ENCODE measurements at places on chromosomes 5 and 9. TPM values are rescaled to one million over a fixed set of nuclear protein-coding genes. Genes with fewer than 3 reads are reported as not detected.

- H3K27me3 ChIP-seq, result no peaks in the 10 kb centered on the region
- H3K36me3 ChIP-seq, result no peaks in the 10 kb centered on the region
- H3K4me1 ChIP-seq, result no peaks in the 10 kb centered on the region
- H3K27ac ChIP-seq, result no peak overlapping the region
- no peak for DNase-seq
Measured at GRCh38 chr5:52269401-52269800, 518.3 kb upstream of the ITGA1 start.

DNA sequence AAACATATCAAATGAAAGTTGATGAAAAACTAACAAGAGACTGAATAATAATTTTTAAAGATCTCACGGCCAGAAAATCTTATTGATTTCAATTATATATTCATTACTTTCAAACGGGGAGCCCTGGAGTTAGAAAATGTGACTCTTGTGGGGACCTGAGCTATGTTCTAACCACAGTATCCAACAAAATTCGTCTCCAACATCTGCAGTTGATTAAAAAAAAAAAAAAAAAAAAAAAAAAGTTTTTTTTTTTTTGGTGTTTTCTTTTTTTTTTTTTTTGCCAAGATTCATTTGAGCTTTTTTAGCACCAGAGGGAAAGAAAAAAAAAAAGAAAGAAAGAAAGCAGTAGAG, 144.3 kb upstream of the PIK3R1 start:
- H3K36me3 ChIP-seq, result no peaks in the 10 kb centered on the region
- H3K27ac ChIP-seq, result no peak overlapping the region
- no peaks in the 10 kb centered on the region for H3K4me1 ChIP-seq
- DNase-seq, result no peak

DNA sequence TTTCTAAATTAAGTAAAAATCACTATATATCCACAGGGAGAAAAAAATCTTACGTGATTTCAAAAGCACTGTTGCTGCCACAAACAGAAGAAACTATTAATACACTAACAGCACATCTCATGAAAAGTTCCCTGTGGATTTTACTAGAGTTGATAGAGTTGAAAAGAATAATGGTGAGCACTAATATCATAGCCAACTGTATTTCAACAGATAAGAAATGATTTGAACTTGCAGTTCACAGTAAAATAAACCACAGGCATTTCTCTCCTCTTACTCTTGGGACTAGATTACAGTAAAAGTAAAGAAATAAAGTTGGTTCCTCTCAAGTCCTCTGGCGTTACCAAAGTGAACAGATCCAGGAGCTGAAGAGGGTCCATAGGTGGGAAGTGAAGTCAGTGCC, 27.9 kb downstream of the AGTPBP1 start:
- DNase-seq, result no peak
- H3K36me3 ChIP-seq, result no peaks in the 10 kb centered on the region
- no peak overlapping the region for H3K27ac ChIP-seq
- H3K4me3 ChIP-seq, result no peak overlapping the region
- no peaks in the 10 kb centered on the region for H3K27me3 ChIP-seq

BARHL1 gene
- not detected for total RNA-seq

CDC14B gene
- 4.8 TPM for total RNA-seq

DNA sequence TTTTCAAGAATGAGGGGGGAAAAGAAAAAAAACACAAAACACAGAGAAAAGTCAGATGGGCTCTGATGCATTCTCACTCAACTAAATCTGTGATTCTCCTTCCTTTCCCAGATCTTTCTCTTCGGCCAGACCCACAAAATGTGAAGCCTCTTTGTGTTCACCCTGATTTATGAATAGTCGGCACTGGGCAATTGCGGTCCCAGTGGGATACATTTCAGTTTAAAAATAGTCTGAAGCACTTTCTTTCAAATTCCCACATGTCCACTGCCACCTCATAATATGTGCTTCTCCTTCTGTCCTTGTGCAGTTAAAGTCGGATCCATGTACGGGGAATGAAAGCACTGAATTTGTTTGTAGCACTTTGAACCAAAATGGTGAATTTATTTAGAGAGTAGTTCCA, 995.4 kb upstream of the WWC1 start:
- no peak overlapping the region for H3K4me3 ChIP-seq
- no peaks in the 10 kb centered on the region for H3K27me3 ChIP-seq
- no peaks in the 10 kb centered on the region for H3K4me1 ChIP-seq
- no peak overlapping the region for H3K27ac ChIP-seq
- no peak for DNase-seq
- no peaks in the 10 kb centered on the region for H3K36me3 ChIP-seq
